Activated naive CD4-positive, alpha-beta T cell treated with anti-CD3 and anti-CD28 coated beads, Interleukin-2, amount 10 ng/mL, durations not matched to agents 7 days and 5 days (primary cell): ENCODE measurements at places on chromosomes 2 and 18.

DNA sequence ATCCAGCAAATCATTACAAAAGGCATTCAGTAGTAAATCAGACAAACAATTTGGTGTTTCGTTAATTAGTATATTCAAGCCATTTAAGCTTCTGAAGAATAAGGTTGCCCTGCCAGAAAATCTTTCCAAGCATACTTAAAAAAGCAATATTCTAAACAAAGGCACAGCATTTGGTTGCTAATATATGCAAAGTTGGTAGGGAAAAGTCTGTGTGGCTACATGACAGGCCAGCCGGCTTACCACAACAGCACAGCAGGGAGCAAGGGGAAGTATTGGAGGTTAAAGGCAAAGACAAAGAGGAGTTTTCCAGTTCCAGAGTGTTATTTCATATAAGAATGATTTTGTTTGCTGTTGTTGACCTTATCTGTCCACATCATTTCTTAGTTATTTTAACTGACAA lies 282.3 kb downstream of the MBD5 start:
- DNase-seq = no peak

DNA sequence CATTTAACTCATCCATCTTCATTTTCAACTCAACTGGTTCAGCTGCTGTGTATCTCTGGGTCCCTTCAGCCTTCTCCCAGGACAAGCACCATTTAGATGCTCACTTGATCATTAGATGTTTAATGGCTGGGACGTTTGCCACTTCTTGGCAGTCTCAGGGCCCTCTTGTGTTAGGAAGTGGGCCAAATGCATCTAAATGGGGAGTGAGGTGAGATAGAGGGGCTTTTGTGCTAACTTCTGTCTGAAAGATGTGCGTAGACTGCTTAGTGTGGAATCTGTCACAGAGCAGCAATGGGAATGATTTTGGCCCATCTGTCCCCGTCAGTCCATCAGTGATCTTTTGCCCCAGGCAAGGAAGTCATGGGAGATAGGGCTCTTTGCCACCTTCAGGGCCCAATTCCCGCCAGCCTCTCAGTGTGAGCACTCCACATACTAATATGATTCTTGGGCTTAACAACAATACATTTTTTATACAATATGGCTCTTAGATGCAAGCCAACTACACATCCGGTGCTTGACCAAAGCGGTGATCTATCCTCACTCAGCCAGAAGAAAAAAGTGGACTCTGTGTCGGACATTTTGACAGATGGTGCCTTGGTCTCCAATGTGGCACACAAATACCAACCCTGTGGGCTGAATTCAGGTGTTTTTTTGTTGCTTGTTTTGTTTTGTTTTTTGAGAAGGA lies 95.7 kb upstream of the EPC2 start:
- no peak for DNase-seq

GRCh38 chr18:46369323-46369722 lies 265.1 kb downstream of the HAUS1 start:
- no peak for DNase-seq

- no peak for DNase-seq
Measured at GRCh38 chr2:132691556-132691955, 21.6 kb upstream of the LYPD1 start.

GRCh38 chr2:9017411-9017810 lies 13.9 kb upstream of the MBOAT2 start:
- no peak for DNase-seq
